ENCODE measurements at places on chromosomes 1 and 21.

GRCh38 chr1:87958201-87958600 is 629.5 kb downstream of the LMO4 start:
- no peak for DNase-seq

GRCh38 chr1:211579440-211580302 is 710 bp upstream of the SLC30A1 start:
- DNase-seq: no peak

DNA sequence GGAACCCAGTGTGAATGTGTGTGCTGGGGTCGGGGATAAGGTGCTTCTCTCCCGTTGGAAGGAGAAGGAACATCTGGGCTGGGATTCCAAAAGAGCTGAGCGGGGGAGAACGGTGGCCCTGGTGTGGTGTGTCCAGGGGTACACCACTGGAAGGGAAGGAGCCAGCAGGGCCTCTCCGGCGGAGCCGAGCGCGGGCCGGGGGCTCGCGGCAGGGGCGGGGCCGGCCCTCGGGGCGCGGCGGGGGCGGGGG is 231 bp upstream of the RPS6KA1 start:
- no peak for DNase-seq

GRCh38 chr1:177780096-177780700 is 189.7 kb downstream of the SEC16B start:
- DNase-seq: peak; percentile 5

DNA sequence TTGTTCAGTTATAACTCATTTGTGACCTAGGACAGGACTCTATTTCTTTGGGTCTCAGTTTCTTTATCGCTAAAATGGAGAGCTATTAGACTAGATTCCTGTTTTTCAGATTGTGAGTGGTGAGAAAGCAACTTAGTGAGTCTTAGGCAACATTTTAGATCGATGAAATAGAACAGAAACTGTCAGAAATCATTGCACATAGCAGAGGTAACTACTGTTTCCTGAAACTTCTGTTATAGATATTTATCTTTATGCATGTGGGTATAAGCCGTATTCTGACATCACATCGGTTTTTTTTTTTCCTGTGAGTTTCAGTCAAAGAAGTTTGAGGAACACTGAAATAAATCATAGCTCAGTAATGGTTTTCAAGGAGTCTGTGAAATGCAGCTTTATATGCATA is 42.1 kb upstream of the DNAJC6 start:
- no peak for DNase-seq

GRCh38 chr1:25872713-25873112 is 2.8 kb downstream of the PAQR7 start:
- DNase-seq: no peak

GRCh38 chr1:202278751-202279150 is 63.0 kb downstream of the UBE2T start:
- no peak for DNase-seq

DNA sequence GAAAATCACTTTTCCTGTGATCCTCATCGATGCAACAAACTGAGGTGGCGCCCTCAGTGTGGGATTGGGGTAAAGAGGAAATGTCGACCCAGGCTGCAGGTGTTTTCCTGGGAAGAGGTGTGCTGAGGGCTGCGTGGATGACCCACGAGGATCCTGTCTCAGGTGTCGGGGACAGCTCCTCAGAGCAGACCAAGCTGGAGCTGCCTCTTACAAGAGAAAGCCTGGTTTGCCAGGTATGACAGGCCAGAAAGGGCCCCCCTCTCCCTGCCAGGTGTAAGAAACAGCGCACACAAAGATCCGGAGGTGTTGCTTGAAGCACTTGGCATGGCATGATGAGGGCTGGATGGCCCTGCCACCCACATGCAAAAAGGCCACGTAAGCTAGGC is 12.6 kb downstream of the FHAD1 start:
- DNase-seq: no peak

DNA sequence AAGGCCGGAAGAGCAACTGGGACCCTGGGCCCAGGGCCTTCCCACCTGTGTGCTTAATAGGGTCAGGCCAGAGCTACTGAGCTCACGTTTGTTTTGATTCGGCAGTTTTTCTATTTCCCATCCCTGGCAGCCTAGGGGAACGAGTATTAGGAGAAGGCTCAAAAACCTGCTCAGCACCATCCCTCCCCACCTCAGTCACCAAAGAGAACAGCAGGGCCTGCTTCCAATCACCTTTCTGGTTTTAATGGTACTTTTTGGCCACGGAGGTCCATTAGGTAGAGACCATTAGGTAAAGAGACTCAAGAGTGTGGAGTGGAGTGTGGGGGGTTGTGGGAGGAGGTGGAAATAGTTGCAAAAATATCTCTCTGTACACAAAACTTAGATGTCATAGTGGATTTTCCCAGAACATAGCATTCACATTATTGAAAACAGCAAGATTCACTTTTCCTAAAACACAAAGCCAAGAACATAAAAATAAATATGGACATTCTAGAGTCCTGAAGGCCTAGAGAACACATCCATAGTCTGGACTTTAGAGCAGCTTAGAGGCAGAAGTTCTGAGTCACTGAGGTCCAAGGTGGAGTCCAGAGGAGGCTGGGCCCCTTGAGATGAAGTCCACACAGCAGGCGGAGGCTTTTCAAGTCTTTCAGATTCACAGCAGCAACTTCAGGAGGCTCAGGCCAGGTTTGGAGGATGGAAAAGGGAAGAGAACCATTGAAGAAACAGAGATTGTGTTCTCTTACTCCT is 19.5 kb downstream of the NUAK2 start:
- DNase-seq: no peak

GRCh38 chr1:190176776-190177175 is 300.9 kb downstream of the BRINP3 start:
- DNase-seq: no peak

DNA sequence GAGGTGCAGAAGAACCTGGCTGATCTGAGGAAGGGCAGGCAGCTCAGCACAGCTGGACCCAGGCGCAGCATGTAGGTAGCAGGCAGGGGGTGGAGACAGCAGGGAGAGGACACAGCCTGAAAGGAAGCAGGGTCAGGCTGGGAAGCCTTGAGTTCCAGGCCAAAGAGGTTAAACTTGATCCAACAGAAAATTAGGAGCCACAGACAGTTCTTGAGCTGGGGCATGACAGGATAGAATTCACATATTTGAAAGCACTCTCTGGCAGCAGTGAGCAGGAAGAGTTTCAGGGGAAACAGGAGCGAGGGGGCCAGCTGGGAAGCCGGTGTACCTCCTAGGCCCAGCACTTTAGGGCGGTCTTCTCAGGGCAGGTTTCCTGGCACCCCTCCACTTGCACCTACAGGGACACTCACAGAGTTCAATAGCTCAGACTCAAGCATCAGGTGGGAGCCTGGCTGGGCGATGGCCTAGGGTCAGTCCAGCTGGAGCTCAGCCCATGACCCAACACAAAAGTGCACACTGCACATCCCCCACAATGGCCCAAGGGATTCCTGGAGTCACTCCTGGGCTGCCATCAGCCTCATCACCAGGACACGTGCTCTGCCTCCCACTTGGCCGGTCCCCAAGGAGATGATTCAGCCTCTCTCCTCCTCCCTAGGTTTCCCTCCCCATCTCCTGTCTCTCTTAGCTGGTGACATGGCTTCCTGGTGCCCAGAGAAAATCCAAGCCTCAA is 22.7 kb downstream of the MATN1 start:
- no peak for DNase-seq

- no peak for DNase-seq
Measured at GRCh38 chr1:154860156-154860870, 9.8 kb downstream of the KCNN3 start.

DNA sequence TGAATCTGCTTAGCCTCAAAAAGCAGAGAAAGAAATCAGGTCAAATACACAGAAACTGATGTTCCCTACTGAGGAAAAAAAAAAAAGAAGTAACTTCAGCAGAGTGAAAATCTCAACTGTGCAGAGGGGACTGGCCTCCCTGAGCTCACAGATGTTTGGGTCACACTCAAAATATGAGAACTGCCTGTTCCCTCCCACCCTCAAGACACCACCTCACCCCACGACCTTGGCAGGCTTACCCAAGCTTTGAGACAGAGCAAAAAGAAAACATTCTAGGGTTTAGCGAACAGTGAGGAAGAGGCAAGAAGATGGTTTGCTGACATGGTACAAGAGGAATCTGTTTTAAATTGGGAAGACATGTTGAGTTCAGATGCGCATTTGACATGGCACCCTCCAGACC is 48.8 kb downstream of the NID1 start:
- DNase-seq: no peak

DNA sequence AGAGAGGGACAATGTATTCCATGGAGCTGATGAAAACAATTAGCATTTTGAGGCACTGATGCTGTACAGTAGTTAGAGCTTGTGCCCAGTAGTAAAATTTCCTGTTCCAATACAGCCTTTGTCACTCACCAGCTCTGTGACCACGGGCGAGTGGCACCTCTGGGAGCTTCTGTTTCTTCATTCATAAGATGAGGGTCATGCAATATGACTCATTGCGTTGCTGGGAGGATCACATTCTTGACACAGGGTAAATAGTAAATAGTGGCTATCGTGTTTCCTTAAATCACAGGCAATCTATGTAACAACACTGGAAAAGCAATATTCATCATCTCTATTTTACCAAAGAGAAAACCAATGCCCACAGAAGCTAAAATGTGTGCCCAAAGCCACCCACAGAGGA is 4.5 kb upstream of the LRRC52 start:
- DNase-seq: no peak
